ENCODE measurements at places on chromosomes 2 and 18.

DNA sequence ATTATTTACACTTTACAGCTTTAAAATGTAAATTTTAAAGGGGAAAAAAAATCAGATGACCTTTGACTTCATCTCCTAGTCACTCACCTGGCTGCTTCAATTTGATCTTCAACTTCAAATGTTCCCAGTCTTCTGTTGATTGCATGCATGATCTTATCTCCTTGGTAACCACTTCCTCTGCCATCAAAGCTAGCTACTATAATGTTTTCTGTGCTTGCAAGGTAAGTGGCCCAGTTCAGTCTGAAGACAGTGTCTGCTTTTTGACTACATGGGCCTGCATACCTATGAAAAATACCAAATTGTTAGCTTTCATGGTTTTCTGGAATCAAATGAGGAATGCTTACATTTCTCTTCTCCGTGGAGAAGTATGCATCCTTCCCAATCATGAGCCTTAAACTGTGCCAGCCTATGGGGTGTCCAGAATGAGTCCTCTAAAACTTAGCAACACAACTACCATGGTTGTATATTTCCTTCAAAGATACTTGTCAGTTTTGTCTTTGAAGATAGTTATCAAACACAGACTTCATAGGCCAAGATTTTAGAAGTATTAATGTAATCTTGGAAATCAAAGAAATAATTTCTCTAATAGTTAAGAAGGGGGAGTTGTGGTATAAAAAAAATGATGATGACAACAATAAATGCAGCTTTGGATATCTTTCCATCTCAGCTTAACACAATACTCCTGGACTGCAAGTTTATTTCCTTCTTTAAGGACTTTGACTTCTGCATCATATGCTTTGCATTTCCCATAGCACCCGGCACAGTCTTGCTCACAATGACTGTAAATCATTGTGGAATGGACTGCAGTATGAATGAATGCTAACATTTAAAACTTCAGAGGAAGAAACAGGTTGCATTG, 62.1 kb downstream of the DPP4 start:
- DNase-seq, result no peak

DNA sequence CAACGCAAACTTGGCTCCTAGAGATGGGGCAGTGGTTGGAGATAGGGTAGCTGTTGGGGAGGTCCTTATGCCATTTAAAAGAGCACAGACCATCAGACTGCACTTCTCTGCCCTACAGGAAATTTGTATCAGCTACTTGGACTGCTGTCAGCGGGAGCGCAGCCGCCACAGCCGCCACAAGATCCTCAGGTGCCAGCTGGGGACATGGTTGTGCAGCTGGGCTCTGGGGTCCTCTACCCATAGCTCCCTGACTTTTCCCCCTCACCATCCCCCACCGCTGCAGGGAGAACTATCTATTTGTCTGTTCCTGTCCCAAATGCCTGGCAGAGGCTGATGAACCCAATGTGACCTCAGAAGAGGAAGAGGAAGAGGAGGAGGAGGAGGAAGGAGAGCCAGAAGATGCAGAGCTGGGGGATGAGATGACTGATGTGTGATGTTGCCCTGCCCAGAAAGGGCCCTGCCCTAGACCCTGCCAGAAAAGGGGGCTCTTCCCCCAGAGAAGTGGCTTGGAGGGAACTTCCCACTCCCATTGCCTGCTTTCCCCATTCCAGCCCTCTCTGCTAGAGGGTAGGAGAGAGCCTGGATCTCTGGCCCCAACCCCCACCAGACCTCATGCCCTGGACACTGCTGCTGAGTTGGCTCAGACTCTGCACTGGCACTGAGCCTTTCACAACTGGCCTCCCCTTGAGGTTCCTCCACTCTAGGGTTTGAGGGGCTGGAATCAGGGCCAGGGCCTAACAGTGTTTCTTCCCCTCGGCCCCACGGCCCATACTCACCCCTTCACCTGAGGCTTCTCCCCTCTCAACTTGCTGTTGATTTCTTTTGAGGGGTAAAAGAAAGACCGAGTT, 7.3 kb downstream of the PRADC1 start:
- no peak for DNase-seq

GRCh38 chr2:159091976-159092375, 123.5 kb downstream of the TANC1 start:
- no peak for DNase-seq

DNA sequence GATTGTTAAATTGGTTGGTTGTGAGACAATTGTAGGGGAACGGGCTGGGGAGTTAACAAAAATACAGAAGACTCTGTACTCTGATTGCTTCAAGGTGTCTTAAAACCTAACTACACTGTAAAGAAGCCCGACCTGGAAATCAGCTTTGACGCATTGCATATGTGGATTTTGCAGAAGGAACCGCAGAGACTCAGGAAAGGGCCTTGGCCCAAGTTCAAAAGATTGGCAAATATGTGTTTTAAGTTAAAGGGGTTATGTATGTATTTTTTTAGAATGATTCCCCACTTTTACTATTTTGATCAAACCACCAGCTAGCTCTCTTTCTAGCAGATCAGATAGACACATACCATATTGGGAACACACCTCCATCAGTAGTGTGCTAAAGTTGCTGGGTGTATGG, 18.0 kb upstream of the EDAR start:
- no peak for DNase-seq

DNA sequence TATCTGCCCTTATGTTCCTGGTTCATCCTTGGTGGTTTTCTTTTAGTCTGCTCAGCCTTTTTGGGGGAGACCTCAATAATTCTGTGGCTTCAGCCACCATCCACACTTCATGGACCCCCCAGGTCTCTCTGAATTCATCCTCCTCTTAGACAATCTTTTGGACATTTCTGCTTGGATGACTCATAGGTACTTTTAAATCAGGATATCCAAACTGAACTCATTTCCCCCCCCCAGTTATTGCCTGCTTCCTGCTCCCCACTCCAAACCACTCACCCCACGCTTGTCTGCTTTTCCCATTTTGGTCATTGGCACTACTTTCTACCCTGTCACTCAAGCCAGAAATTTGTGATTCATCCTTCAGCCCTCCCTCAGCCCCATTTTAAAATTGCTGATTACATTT, 78.5 kb downstream of the TANC1 start:
- DNase-seq, result no peak

GRCh38 chr2:64402876-64403275, 51.1 kb upstream of the LGALSL start:
- no peak for DNase-seq

DNA sequence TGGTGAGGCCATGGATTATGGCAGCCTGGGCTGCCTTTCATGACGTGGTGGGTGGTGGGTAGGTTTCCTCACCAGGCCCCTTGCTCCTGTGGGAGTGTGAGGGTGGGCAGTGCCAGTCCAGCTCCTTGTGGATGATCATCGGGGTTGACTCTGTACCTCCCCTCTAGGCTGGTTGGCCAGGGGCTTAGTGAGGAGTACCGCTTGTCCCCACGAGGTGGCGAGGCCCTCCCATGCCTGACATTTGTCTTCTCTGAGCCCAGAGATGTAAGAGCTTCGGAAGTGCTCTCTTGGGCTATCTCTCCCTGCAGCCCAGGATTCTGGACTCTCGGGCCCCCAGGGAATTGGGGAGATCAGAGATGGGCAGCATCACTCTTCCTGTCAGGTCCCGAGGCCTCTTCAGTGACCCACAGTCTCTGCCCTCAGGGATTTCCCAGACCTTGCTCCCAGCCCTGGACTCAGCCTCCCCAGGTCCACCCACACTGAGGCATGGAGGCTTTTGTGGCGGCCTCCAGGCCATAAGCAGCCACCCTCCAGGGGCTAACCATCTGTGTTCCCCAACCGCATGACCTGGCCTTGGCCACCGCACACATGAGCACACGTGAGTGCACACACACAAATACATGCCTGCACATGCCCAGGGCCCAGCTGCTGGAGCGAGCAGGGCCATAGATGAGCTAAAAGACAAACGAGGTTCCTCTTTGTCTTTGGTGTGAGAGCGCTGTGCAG, 6.5 kb downstream of the SPR start:
- DNase-seq, result peak; percentile 10
